ENCODE measurements at places on chromosomes 16 and 17. TPM values are rescaled to one million over a fixed set of nuclear protein-coding genes. Genes with fewer than 3 reads are reported as not detected.

The KRT40 gene
- not detected for total RNA-seq

The TMC7 gene
- total RNA-seq, result 1.5 TPM

The SLC6A2 gene
- not detected for total RNA-seq

The GNGT2 gene
- total RNA-seq, result 0.45 TPM

The KRTAP4-5 gene
- total RNA-seq, result not detected

The USP6 gene
- not detected for total RNA-seq

The CCL3 gene
- total RNA-seq, result not detected

The MYOCD gene
- total RNA-seq, result 0.16 TPM

The TBC1D26 gene
- not detected for total RNA-seq

The HSF5 gene
- 0.16 TPM for total RNA-seq

The ADAM11 gene
- 0.36 TPM for total RNA-seq

The SNAI3 gene
- total RNA-seq, result not detected

DNA sequence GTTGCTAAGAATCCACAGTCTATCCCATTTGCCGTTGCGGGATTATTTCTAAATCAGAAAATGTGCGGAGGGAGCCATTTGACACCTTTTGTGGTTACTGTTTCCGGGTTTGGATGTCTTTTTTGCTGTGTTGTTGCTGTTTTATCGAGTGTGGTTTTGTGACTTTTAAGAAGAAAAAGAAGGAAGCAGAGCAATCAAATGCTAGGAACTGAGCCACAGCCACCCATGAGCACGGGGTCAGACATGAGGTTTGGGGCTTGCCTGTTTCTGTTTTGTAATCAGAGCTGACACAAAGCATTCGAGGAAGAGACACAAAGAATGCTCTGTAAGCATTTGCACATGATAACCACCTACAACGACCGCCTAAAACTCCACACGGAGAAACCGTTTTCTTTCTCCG, 53.1 kb upstream of the CHMP6 start:
- DNase-seq, result no peak

GRCh38 chr17:68640242-68640989, 39.2 kb upstream of the FAM20A start:
- peak; percentile 58 for DNase-seq

GRCh38 chr17:79438058-79438457, 172.8 kb downstream of the RBFOX3 start:
- DNase-seq, result no peak

DNA sequence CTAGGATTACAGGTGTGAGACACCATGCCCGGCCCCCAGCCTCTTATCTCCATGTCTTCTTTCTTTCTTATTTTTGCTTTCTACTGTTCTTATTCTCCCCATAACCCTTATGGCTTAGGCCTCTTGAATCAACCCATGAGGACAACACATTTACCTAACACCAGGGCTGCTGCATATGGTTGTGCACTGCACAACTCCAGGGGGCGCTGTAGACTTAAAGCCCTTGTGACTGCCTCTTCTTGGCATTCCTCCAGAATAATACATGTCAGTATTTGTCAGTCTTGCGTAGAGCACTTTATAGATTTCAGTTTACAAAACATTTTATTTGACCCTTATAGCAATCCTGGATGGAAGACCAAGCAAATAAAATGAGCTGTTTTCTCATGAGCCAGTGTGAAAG, 225.0 kb upstream of the SALL1 start:
- no peak for DNase-seq

- DNase-seq, result no peak
These were observed 631 bp downstream of the TBL3 start for GRCh38 chr16:1972490-1972877.

GRCh38 chr16:30786115-30786935, 680 bp downstream of the ZNF629 start:
- peak; percentile 52 for DNase-seq

DNA sequence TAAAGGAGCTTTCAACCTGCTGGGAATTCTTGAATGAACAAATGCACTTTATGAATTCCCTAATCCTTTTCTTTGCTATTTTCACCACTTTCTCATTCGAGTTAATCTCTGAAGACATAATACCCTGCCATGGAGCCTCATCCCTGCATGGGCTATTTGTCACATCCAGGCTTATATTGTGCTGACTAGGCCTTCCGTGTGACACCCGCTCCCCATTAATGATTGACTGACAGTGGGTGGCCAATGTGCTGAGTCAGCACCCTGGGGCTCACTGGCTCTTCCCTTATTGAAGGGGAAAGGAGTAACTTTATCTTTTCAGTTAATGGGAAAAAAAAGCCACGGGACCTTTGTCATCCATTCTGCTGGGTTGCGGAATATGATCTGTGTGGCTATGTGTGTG, 1024.8 kb upstream of the EEF2KMT start:
- DNase-seq, result no peak

GRCh38 chr17:40355123-40355803, 9.3 kb downstream of the GJD3 start:
- DNase-seq, result peak; percentile 45

- no peak for DNase-seq
These were observed 356.0 kb downstream of the CA10 start for GRCh38 chr17:51802544-51802943.

DNA sequence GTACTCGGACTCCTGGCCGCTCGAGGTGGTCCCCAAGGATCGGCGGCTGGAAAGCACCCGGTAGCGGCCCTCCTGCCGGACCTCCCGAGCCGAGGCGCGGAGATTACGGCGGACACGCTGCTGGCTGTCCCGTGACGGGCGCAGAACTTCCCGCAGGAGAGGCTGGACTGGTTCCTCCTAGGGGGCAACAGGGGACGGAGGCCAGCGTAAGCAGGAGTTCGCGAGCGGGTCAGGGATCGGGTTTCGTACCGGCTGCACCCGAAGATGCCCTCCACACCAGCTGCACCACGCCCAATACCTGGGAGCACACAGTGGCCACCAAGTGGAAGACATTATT, 341 bp downstream of the SLC7A6OS start:
- no peak for DNase-seq

GRCh38 chr16:55341681-55342080, 17.7 kb downstream of the IRX6 start:
- DNase-seq, result no peak

- DNase-seq, result no peak
These were observed 19.9 kb downstream of the COTL1 start for GRCh38 chr16:84597931-84598351.

DNA sequence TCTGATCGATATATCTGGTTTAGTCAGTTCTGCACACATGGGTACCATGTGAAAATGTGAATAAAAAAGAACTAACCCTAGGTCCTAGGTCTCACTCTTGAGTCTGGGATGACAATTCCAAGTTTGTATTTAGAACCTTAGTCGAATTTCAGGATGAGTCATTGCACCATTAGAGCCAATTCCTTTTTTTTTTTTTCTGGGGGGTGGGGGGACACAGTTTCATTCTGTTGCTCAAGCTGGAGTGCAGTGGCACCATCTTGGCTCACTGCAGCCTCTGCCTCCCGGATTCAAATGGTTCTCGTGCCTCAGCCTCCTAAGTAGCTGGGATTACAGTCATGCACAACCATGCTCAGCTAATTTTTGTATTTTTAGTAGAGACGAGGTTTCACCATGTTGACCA, 41.6 kb downstream of the SPAG9 start:
- DNase-seq, result peak; percentile 57

- no peak for DNase-seq
These were observed 27.1 kb downstream of the ARHGAP23 start for GRCh38 chr17:38455288-38455915.

DNA sequence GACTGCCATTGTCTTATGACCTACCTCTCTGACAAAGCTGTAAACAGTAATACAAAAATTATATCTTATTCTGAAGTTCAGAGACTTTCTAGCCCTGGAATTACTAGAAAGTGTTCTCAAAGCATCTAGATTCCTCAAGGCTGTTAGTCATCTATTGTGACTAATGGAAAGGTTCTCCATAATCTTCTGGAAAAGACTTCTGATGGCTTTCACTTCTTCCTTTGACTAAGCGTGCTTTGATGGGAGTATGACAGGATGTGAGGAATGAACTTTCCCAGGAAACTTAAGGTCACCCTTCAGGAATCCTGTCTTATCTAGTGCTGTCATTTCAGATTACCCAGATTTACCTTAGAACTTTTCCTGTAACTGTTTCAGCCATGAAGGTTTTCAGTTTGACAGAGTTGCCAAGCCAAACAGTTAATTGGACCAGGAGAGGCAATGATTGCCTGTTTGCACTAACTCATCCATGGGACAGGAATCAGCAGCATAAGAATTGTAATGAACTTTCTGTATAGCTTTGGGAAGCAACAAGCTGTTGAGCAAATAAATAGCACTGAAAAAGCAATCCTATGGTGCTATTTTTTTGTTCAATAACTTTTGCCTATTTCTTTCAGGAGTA, 43.5 kb downstream of the AP2B1 start:
- DNase-seq, result peak; percentile 71

GRCh38 chr16:73616770-73617169, 568.8 kb upstream of the ZFHX3 start:
- DNase-seq, result no peak

DNA sequence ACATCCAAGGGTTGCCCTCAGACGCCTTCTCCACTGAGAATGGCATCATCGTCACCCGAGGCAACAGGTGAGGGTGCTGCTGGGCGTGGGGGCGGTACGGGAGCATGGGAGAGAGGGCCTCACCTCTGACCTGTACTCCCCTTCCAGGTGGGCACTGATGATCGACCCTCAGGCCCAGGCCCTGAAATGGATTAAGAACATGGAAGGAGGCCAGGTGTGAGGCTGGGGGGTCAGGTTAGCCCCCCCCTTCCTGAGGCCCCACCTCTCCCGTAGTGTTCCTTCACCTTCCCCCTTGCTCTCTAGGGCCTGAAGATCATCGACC, 16.4 kb upstream of the KDM6B start:
- no peak for DNase-seq

DNA sequence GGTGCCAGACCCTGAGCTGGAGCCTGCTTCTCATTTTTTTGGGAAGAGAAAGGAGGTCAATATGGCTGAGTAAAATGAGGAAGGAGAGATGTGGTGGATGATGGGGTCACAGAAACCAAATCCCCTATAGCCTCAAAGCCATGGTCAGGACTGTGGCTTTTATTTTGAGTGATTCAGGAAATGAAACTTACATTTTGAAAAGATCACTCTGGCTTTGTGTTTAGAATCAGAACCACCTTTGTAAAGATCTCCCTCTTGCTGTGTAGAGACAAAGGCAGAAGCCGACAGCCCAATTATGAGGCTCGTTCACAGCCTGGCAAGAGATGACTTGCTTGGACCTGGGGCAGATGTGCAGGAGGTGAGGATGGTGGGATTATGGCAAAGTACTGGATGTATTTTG, 121.6 kb upstream of the ANKFN1 start:
- no peak for DNase-seq

DNA sequence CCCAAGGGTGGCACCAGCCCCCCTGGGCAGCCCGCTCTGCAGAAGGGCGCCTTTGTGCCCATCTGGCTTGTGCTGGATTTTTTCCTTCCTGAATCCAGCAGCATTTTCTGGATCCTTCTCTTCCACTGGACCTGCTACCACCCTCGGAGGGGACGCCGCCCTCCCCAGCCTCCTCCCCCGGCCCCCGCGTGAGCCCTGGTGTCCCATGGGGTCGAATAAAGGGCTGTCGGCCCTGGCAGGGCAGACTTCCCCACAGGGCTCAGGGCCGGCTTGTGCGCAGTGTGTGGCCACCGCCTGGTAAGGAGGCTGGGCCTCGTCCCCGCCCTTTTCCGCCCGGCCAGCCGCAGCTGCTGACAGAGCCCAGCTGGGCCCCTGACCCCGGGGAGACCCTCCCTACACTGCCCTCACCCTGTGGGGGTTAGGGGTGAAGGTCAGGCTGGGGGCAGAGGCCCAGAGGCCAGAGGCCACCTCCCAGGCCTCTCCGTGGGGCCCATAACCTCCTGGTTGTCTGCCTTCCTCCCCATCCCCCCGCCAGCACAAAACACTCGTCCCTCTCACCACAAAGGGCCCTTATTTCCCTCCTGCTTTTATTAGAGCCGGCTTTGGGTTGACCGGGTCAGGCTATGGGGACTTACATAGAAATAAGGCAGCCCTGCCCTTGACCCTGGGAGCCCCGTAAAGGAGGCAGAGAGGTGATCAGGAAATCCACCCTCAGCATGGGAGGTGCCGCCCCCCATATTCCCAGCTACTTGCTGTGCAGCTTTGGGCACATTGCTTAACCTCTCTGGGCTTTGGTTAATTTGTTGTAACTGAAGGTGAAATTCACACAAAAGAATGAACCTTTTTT, 179.3 kb upstream of the CIBAR2 start:
- no peak for DNase-seq

- DNase-seq, result peak; percentile 85
These were observed 18.3 kb downstream of the CDC42EP4 start for GRCh38 chr17:73293480-73293911.

- no peak for DNase-seq
These were observed 29.3 kb downstream of the GPR142 start for GRCh38 chr17:74396567-74396966.

- no peak for DNase-seq
These were observed 1.2 kb downstream of the JPT1 start for GRCh38 chr17:75152922-75153779.

DNA sequence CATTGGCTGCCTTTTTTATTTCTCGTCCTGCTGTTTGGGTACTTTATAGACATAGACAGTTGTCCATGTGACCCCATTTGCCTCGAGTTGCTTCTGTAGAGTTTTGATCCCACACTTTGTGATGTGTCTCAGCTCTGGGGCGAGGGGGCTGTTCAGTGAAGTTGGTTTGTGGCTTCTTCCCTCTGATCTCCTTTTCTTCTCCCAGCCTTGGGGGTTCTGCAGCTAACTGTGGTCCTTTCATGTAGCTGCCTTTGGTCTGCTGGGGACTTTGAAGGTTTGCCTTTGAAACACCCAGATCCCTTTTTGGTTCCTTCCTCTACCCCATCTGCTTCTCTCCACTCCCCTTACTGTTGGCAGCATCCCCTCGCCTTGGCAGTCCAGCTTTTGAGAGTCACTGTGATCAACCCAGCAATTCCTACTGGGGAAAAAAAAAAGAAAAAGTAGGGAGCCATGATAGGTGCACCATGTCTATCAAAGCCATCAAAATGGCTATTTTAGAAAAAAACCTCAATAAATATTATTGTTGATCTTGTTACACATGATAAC, 728.8 kb upstream of the RBFOX1 start:
- no peak for DNase-seq

- DNase-seq, result no peak
These were observed 45.8 kb downstream of the WNT3 start for GRCh38 chr17:46772475-46773220.

GRCh38 chr17:73068322-73069153, 23.9 kb downstream of the SLC39A11 start:
- peak; percentile 36 for DNase-seq

- DNase-seq, result no peak
These were observed 43.9 kb downstream of the RAI1 start for GRCh38 chr17:17725011-17725751.

DNA sequence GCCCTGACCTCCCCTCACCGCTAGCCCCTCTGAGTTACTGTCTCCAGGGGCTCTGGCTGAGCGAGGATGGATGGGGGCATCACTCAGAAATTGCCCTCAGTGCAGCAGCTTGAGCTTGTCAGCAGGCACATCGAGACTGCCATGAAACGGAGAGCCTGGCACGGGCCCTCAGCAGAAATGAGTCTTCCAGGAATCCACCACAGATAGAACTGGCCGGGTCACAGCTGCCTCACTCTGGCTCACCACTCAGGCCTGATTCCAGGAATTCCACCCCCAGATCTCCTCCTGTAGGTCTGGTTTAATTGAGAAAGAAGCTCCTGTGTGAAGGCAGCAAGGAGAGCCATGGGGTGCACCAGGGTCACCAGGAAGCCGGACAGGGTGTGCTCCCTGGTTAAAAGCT, 85.5 kb downstream of the GSG1L start:
- peak; percentile 20 for DNase-seq

GRCh38 chr17:28718333-28719020, 809 bp upstream of the RAB34 start:
- DNase-seq, result peak; percentile 55

All from fibroblast of the aortic adventitia (primary cell).